ENCODE measurements at places on chromosomes 2 and 18. TPM values are rescaled to one million over a fixed set of nuclear protein-coding genes. Genes with fewer than 3 reads are reported as not detected.

DNA sequence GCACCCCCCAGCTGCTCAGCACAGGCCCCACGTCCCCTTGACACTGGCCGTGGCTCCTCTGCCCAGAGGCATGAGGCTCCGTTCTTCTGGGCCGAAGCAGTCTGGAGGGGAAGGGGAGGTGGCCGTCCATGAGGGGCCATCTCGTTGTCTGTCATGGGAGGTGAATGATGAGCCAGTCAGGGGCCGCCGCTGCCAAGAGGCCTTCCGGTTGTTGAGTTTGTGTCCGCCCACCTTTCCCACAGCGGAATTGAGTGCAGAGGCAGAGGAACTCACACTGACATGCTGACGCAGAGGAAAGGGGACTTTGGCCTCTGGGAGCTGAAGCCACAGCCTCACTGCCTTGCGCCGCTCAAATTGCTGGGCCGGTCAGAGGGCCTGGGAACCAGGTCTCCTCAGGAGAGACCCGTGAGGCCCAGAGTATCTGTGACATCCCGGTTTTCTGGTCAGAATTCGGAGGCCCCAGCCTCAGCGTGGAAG is 268.4 kb downstream of the ATAD2B start:
- no peak for DNase-seq

Gene PLGLB1
- total RNA-seq = not detected

GRCh38 chr18:23825978-23826405 is 136.7 kb downstream of the LAMA3 start:
- DNase-seq = peak; percentile 22

DNA sequence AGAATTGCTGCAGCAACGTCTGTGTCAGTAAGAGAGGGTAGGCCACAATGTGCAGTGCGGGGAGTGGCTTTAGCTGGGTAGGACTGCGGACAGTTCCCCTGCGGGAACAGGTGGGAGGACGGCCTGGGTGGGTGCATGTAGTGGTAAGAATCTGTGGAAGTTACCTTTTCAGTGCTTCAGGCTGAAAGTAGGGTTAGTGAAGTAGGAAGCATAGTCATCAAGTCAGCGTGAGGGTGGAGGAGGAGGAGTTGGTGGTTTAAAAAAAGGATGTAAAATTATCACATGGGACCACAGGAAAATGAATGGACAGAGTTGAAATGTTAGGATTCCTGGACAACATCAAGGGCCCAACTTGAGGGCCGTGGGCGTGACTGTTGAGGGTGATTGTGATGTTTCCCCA is 13.2 kb downstream of the CEP192 start:
- DNase-seq = no peak

DNA sequence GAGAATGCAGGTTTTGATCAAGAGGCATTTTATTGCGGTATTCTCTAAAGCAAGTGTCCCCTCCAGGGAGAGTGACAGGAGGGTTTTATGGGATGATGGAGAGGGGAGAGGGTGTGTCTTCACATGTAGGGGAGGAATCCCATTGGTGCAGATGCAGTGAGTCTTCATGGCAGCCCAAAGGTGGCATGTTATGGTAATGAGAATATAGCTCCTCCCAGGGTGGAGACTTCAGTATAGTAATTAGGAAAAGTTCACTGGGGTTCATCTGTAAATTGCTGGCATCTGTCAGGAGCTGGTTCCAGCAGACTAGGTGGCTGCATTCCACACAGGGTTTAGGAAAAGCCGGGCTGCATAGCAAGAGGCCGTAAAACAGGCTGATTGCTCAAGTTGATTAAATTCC is 230.7 kb upstream of the CCDC68 start:
- DNase-seq = no peak

DNA sequence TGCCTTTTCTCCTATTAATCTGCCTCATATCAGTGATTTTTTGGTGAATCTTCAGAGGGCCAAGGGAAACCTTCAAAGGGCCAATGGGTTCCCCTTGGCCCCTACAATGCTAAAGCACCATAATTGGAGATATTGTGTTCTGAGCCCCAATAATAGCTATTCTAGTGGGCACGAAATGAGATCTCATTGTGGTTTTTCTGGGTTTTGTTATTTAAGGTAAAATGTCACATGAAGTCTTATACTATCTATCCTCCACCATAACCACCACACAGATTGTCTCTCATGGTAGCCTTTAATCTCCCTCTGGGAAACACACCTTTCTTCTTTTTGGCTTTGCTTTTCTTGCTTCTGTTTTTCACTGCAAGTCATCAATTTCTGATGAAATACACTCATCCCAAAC is 152.8 kb downstream of the B3GNT2 start:
- no peak for DNase-seq

Gene REG3A
- total RNA-seq = not detected

- no peak for DNase-seq
Measured at GRCh38 chr2:3959372-3959771, 256.0 kb downstream of the DCDC2C start.

DNA sequence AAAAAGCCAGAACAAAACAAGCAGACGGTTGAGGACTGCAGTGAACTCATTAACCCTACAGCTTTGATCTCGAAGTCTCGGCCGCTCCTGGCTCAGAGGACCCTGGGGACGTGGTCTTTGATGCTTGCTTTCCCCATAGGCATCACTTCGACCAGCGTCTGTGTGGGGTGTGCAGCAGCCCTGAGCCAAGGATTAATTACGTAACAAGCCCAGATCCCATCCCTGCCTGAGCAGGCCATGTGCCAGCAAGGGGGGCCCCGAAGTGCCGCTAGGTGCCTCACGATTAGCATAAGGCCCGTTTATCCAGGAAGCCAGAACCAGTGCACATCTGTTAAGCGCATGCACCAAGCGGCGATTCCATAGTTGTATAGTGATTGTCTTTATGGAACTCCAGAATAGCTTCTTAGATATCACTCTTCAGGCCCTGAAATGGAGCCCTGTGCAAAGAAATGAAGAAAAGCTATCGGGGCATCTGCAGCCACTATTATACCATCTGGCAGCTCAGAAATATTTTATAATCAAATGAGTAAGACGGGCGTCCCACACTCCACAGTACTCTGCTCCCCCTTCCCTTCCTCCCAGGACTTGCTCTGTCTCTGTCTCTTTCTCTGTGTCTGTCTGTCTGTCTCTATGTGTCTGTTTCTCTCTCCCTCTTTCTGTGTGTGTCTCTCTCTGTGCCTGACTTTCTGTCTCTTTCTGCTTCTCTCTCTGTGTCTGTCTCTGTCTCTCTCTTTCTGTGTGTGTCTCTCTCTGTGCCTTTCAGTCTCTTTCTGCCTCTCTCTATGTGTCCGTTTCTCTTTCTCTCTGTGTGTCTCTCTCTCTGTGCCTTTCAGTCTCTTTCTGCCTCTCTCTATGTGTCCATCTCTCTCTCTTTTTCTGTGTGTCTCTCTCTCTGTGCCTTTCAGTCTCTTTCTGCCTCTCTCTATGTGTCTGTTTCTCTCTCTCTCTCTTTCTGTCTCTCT is 41.7 kb downstream of the HPCAL1 start:
- DNase-seq = no peak

Gene DHRS9
- total RNA-seq = 117 TPM

GRCh38 chr2:160309585-160309984 is 109.5 kb upstream of the ITGB6 start:
- no peak for DNase-seq

DNA sequence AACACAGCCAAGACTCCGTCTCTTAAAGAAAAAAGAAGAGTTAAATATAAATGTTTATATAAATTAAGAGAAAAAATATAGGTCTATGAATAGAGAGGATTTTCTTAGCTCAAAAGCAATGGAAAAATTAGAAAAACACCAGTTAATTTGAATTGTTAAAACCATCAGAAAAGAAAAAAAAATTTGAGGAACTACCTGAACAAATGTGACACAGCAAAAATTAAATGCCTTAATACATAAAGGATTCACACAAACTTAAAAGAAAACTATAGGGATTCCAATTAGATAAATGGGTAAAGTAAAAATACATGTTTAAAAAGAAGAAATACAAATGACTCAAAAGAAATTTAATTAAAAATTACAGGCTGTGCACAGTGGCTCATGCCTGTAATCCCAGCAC is 147.9 kb upstream of the DNMT3A start:
- DNase-seq = no peak

DNA sequence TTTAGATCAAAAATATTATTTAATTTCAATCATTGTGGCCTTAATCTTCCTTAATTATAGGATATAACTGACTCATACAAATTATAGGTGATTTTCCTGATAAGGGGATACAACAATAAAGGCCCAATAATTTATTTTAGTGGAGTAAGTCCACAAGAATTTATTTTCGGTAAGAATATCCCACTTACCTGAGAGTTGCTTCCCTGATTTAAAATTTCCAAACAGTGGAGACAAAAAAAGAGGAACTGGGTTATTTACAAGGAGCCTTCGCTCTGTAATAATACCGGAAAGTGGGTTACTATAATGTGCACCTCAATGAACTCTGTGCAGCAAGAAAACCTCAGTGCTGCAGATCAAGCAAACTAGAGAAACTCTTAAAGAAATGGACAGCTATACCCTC is 42.2 kb downstream of the FEZ2 start:
- no peak for DNase-seq

DNA sequence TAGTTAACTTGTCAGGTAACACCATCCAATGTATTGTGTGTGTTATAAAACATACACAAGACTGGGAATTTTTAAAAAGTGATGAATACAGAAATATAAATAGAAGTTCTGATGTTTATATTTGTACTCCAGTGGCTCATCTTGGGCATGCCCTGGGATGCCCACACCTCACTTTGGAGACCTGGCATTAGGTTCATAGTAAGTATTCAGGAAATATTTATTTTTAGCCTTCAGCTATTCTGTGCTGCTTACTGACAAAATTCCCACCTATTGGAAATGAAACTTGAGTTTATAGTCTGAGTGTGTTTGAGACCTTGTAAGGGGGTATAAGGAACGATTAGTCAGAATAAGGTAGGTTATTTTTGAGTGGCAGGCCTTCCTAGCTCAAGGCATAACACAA is 67.5 kb downstream of the MYO1B start:
- DNase-seq = no peak

- DNase-seq = no peak
Measured at GRCh38 chr18:44856157-44856556, 175.5 kb downstream of the SETBP1 start.

- DNase-seq = peak; percentile 76
Measured at GRCh38 chr2:235551965-235552364, 58.1 kb downstream of the AGAP1 start.

- DNase-seq = no peak
Measured at GRCh38 chr2:198930170-198930569, 527.6 kb downstream of the SATB2 start.

DNA sequence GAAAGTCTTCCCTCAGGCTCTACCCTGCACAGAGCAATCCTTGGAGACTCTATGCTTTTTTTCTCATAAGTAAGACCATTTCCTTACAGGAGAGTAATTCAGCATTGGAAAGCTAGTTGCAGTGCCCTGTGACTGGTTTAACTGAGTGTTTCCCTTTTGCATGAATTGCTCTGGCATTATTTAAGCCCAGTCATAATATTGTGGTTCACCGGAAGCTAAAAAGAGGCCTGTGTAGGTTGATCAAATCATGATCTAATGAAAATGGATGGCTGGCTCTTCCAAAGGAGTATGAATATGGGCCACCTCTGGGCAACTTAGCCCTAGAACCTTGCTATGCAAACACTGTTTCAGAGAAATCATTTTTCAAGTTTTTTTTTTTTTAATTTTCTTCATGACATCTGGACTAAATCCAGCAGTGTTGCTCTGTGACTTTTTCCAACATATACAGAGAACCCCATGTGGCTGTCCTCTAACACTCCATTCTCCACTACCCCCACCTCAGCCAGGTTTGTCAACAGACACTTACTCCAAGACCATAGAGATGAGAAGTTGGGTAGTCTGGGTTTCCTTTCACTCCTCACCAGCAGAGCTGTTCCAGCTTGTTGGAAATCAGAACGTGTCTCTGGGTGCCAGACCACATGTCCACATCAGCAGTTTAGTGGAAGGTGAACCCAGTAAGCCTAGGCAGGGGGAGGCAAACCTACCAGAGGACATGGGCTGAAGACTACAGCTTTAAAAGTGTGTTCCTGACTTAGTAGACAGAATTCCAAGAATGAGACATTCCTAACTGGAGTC is 175.2 kb upstream of the SLC14A2 start:
- DNase-seq = no peak

- DNase-seq = no peak
Measured at GRCh38 chr2:50763776-50764175, 268.2 kb downstream of the NRXN1 start.

GRCh38 chr2:202624133-202624532 is 10.6 kb upstream of the FAM117B start:
- no peak for DNase-seq

- no peak for DNase-seq
Measured at GRCh38 chr18:8942909-8943545, 159.5 kb upstream of the NDUFV2 start.

Measured in transverse colon (tissue), 4 donors.